Kidney tubule cell (primary cell): ENCODE measurements at places on chromosomes 5 and 9.

GRCh38 chr9:95468791-95469190 is 48.0 kb downstream of the PTCH1 start:
- DNase-seq: no peak

GRCh38 chr9:92664394-92665152 is 5.4 kb downstream of the IPPK start:
- peak; percentile 43 for DNase-seq

DNA sequence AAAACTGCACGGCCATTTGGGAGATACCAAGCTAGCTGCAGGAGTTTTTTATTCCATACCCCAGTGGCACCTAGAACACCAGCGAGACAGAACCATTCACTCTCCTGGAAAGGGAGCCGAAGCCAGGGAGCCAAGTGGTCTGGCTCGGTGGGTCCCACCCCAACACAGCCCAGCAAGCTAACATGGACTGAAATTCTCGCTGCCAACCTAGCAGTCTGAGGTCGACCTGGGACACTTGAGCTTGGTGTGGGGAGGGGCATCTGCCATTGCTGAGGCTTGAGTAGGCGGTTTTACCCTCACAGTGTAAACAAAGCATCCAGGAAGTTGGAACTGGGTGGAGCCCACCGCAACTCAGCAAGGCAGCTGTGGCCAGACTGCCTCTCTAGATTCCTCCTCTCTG is 108.9 kb upstream of the CHD1 start:
- DNase-seq: no peak

- no peak for DNase-seq
These were observed 670.3 kb downstream of the TLE4 start for GRCh38 chr9:80242022-80242421.

GRCh38 chr5:150000990-150001659 is 586 bp downstream of the HMGXB3 start:
- DNase-seq: peak; percentile 59

DNA sequence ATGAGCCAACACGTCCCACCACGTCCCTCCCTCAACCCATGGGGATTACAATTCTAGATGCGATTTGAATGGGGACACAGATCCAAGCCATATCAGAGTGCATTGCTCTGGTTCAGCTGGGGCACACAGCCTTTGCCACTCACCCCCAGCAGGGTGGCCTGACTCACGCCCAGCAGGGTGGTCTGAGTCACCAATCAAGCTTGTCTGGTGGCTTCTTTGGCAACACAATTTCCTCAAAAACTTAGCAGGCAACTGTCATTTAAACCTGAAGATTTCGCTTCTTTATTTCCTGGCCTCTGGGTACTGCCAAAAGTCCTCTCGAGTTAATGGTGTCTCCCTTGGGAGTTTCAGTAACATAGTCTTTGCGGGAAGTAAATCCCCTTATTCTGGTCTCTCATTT is 16.3 kb upstream of the SEMA5A start:
- peak; percentile 76 for DNase-seq

- DNase-seq: no peak
These were observed 116.6 kb upstream of the GAS1 start for GRCh38 chr9:87063871-87064270.

GRCh38 chr5:53256746-53257145 is 147.2 kb upstream of the MOCS2 start:
- no peak for DNase-seq

- no peak for DNase-seq
These were observed 69.5 kb upstream of the ALDH1A1 start for GRCh38 chr9:73022353-73022752.

DNA sequence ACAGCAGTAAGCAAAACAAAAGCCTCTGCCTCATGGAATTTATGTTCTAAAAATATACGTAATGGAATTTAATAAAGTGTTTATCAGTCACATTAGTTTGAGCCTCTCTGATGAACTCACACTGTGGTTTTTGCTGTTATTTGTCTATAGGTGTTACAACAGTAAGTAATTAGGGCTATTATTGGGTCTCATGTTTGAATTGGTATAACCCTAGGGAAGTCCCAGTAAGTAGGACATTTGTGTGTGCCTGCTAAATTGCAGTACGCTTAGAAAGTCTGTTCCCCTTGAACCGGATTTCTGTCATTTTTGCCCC is 197.6 kb downstream of the NR3C1 start:
- no peak for DNase-seq

GRCh38 chr5:167244583-167244982 is 1046.9 kb upstream of the WWC1 start:
- no peak for DNase-seq

GRCh38 chr9:138022756-138023393 is 145.3 kb downstream of the CACNA1B start:
- no peak for DNase-seq

- DNase-seq: no peak
These were observed 47.7 kb downstream of the PWWP2A start for GRCh38 chr5:160071516-160071915.

GRCh38 chr5:115573133-115573532 is 28.6 kb upstream of the FEM1C start:
- DNase-seq: peak; percentile 53

- DNase-seq: no peak
These were observed 8.8 kb downstream of the TBCA start for GRCh38 chr5:77767301-77767700.

- no peak for DNase-seq
These were observed 24.7 kb downstream of the DAP start for GRCh38 chr5:10736354-10736753.
